ENCODE measurements at places on chromosomes 16 and 17.
A peak's percentile ranks its signal among the peaks of the same experiment; 100 is the strongest.

GRCh38 chr17:76270770-76271668 is 5.9 kb downstream of the UBALD2 start:
- no peak for DNase-seq

DNA sequence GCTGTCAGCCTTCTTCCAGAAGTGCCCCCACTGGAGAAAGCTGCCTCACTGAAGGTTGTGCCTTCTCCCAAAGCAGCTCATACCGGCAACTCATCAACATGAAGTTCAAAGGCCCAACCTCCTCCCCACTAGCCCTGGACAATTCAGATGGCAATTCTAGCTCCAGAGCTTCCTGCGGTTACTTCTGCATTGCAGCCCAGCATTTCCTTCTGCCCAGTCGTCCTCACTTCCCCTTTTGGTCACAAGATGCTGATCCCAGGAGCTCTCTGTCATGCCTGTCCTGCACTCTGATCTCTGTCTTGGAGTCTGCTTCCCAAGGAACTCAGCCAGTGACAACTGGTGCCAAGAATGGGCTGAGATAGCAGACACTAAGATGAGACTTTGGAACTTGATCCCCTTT is 178.2 kb upstream of the SOX9 start:
- no peak for DNase-seq

DNA sequence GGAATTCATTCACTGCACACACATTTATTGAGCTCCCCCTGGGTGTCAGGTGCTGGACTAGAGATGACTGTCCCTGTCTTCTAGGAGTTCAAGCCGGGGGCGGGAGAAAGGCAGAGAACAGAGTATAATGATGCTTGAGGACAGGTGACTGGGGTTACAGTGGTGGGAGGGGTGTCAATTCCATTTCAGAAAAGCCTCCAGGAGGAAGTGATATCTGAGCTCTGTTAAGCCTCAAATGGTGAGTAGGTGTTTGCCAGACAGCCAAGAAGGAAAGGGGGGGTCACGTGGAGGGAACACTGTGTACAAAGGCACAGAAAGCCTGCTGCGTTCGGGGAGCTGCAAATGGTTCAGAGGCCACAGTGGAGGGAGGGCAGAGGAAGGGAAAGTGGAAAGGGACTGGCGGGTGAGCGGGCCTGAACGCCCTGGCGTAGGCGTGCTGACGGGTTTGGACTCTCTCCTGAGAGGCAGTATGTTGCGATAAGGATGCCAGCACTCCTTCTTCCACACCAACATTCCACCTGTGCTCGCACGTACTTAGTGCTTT is 9.7 kb upstream of the NXPH3 start:
- DNase-seq = no peak

DNA sequence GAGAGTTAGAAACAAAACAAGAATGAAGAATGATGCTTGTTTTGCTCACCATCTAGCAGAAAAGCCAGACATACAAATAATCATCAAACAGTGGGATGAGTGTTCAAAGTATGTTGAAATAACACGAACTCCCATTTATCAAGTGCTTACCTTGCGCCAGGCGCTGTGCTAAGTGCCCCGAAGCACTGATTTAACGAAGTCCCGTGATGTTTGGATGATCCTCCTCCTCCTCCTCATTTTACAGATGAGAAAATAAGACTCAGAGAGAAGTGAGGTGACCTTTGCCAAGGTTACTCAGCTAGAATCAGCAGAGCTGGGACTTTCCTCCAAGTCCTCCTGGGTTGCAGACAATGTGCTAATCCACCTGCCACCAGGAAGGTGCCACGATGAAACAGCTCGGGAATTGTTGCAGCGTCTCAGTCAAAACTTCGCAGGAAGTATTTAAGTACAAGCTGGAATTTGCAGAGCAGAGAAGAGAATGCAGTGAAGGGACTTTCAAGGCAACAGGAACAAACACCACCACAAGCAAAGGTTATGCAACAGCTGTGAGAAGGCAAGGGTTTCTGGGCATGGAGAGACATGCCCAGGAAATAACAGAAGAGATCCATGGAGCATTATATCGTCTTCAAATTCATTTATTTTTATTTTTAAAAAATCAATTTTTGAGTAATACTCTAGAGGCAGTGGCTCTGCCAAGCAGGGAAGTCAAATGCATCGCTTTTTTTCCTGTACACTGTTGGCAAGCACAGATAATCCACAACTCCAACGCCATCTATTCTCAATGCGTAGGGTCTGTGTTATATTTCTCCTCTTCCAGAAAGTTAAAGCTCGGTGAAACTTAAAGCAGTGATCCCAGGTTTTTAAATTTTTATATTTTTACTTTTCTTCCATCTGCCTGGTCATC is 11.1 kb downstream of the PRCD start:
- DNase-seq = no peak

GRCh38 chr17:76264425-76264754 is 758 bp upstream of the UBALD2 start:
- no peak for DNase-seq

DNA sequence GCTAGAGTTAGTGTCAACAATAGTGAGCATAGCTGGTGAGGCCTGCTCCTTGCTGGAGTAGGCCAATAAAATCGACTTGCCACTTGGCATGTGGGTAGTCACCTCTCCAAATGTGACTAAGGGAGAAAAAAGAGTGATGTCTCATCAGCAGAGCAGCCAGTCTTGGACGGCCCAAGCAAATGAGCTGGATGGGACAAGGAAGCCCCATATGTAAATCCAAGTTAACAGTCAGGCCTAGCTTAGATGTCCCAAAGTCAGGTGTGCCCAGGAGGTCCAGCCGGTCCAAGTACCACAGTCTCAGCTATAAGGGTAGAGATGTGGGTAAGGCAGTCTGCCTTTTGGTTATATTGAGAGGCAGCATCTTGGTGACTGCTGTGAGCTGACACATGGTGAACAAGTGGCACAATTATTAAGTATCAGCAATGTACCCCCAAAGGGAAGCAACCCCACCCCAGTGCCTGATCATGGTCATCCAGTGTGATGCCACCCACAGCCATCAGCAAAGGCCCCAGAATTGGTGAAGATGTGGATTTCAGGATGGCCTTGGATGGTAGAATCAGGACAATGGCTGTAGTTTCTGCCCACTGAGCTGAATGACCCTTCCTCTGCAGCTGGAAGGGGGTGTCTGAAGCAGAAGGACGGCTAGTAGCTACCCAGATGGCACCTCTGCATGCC is 83.4 kb downstream of the TNFRSF13B start:
- no peak for DNase-seq

- no peak for DNase-seq
These were observed 542 bp downstream of the ZNF764 start for GRCh38 chr16:30557707-30557956.

DNA sequence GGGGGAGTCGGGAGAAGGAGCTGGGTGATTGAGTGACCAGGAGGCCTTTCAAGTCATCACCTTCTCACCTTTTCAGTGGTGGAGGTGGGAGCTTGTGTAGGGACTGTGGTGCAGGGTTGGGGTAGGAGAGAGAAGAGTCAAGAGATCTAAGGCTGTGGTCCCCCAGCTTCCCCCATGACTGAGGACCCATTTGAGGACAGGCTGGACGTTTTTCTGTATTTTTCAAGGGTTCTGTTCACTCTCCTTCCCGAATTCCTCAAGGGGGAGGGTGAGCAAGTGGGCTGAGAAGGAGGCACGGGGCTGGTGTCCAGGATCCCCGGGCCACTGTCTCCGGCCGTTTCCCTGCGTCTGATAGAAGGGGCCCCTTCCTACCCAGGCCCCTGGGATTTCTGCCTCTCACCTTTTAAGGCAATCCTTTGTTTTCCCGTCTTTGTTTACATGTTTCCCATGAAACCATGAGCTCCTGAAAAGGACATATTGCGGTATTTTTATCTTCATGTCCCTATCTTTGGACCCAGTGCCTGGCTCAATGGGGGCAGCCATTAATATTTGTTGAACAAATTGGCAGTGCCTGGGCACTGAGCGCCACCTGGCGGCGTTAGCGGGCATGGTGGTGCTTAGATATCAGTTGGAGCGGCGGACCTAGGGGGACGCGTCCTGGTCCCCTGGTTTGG is 9.2 kb upstream of the CD300A start:
- peak; percentile 53 for DNase-seq

DNA sequence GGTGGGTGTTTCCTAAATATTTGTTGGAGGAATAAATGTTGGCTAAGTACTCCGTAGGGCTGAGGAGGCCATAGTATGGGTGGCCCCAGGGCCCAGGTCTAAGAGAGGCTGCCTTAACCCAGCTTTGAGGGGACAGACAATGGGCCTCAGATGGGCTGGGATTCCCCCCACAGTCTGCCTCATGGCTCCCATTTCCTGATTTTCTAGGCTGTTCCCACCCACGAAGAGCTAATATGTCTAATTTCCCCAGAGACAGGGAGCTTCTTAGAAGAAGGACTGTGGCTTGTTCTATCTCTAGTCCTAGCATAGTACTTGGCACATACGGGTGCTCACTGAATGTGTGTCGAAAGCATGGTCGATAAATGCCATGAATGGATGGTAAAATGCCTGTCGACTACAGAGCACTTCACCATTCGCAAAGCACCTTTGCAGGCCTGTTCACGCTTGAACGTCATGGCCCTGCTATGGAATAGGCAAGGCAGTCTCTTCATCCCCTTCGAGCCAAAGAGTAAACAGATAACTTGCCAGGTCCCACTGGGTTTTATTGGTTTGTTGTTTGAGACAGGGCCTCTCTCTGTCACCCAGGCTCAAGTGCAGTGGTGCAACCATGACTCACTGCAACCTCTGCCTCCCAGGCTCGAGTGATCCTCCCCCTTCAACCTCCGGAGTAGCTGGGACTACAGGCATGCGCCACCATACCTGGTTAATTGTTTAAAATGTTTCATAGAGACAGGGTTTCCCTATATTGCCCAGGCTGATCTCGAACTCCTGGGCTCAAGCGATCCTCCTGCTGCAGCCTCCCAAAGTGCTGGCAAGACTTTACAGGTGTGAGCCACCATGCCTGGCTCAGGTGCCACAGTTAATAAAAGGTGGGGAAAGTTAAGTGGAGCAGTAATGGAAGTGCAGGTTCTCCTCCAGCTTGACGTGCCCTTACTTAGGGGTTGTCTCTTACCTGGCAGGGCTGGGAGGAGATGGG is 9.7 kb downstream of the CHAD start:
- DNase-seq = no peak

- no peak for DNase-seq
These were observed 72.9 kb downstream of the SLC5A11 start for GRCh38 chr16:24918641-24919040.

GRCh38 chr17:33977729-33978514 is 277.2 kb upstream of the CCL2 start:
- DNase-seq = no peak

DNA sequence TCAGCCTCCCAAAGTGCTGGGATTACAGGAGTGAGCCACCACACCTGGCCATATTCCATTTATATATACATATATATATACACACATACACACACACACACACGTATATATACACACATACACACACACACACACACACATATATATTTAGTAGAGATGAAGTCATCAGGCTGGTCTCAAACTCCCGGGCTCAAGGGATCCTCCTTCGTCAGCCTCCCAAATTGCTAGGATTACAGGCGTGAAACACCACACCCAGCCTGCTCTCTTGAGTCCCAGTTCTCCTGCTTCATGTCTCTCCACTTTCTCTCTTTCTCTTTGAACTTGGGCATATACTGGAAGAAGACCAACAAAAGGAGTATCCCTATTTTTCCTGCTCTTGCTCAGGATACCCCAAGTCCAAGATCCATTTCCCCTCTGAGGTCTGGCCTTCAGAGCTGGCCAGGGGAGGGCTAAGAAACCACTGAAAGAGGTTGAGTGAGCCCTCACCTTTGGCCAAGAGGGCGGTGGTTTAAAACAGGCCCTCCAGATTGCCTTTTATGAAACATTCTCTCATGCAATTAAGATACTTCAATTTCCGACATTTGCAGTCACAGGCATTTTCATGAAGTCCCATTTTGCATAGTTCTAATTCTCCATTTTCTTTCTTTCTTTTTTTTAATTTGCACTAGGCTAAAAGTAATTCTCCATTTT is 37.9 kb downstream of the CIBAR2 start:
- DNase-seq = no peak

- no peak for DNase-seq
These were observed 83.7 kb upstream of the SDK2 start for GRCh38 chr17:73727941-73728340.
